CMK (cell line): ENCODE measurements at places on chromosomes 11 and 22.

DNA sequence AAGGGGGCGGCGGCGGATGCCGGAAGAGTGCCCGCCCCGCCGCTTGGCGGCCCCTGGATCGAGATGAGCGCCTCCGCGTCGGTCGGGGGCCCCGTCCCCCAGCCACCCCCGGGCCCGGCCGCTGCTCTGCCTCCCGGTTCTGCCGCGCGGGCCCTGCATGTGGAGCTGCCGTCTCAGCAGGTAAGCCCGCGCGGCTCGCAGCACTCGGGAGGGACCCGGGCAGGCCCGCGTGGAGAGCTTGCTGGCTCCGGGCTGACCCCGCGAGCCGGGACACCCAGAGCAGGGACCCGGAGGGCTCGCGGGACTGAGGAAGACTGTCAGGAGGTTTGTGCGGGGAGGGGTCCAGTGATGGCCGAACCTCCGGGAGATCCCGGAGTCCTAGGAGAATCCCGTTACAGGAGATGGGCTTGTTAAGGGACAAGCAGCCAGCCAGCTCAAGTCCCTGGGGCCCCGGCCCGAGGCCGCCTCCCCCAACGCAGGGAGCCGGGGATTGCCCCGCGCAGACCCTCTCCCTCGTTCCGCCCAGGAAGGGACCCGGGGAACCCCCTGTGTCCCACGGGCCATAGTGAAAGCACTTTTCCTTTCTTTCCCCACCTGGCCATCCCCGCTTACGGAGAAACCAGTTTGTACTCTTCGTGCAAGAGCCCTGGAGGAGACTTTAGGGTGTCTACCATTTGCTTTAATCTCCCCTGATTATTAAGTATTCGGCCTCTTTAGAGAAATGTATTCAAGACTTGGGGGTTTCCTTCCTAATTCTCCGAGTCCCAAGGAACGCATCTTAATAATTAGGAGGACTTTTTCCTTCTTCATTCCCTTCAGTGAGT, 547 bp downstream of the UVRAG start:
- DNase-seq, result no peak

- DNase-seq, result no peak
Observed at GRCh38 chr22:49159711-49160110, 668.0 kb downstream of the BRD1 start.

GRCh38 chr11:100866453-100866852, 179.4 kb downstream of the ARHGAP42 start:
- no peak for DNase-seq

- no peak for DNase-seq
Observed at GRCh38 chr11:47891886-47892285, 43.7 kb upstream of the NUP160 start.

GRCh38 chr11:71103266-71103665, 149.1 kb downstream of the SHANK2 start:
- no peak for DNase-seq

GRCh38 chr11:64777449-64778222, 706 bp downstream of the SF1 start:
- no peak for DNase-seq
